ENCODE measurements at places on chromosomes 5 and 9.

DNA sequence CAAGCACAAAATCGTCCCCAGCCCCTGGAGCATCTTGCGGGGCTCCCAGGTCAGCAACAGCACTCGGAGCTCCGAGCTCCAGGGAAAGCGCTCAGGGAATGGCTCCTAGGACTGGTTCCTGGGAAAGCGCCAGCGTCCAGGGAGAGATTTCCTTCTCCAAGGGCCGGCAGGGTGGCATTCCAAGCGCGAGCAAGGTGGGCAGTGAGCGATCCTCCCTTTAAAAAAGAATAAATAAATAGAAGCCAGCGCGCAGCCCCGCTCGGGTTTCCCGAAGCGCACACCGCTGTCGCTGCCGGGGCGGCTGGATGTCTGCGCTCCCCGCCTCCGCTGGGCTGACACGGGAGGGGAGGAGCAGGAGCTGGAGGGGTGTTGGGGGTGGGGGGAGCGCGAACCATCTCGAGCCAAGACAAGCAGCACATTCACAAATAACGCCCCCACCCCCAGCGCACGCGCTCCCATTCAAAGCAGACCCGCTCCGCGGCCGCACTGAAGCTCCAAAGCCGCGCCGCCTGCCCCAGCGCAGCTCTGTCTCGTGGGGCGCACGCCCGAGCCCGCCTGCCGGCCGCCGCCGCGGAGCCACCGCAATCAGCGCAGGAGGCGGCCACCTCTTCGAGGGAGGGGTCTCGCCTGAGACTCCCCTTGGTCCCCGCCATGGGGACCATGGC lies 327.4 kb downstream of the SH3GL2 start:
- DNase-seq, result no peak

- no peak for DNase-seq
Observed at GRCh38 chr9:132789719-132790118, 88.4 kb downstream of the AK8 start.

DNA sequence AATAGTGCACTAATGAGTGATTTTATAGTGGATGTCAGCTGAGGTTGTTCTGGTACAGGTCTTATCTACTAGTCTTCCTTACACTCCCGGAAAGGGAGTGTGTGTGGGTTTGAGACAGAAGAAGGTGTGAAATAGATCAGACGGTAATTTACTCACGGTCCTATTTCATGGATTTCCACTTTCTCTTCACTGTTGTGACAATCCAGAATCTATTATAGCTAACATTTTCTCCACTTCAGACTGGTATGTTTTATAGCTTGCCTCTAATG lies 7.0 kb upstream of the C9 start:
- DNase-seq, result no peak

- no peak for DNase-seq
Observed at GRCh38 chr5:15452781-15453180, 47.2 kb upstream of the FBXL7 start.

GRCh38 chr5:32522429-32523143 lies 62.8 kb upstream of the SUB1 start:
- DNase-seq, result peak; percentile 49

- no peak for DNase-seq
Observed at GRCh38 chr9:115046199-115046598, 71.8 kb downstream of the TNC start.

DNA sequence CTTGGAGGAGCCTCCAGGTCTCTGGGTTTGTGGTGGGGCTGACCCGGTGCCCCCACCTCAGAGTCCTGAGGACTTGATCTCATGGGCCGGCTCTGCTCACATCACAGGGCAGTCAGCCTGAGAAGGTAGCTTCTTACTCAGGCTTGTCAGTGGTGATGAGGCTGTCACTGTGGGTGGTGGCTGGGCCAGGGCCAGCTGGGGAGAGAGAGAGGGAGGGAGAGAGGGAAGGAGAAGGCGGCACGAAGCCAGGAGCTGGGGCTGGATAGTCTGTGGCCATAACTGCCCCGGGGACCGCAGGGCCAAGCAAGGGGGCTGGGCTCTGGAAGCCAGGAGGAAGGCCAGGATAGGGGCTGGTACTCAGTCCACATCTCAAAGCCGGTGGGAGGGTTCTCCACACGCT lies 6.5 kb downstream of the NTNG2 start:
- DNase-seq, result no peak

- no peak for DNase-seq
Observed at GRCh38 chr9:13430368-13431221, 151.1 kb upstream of the MPDZ start.

- DNase-seq, result no peak
Observed at GRCh38 chr9:111356481-111357244, 26.6 kb upstream of the OR2K2 start.

DNA sequence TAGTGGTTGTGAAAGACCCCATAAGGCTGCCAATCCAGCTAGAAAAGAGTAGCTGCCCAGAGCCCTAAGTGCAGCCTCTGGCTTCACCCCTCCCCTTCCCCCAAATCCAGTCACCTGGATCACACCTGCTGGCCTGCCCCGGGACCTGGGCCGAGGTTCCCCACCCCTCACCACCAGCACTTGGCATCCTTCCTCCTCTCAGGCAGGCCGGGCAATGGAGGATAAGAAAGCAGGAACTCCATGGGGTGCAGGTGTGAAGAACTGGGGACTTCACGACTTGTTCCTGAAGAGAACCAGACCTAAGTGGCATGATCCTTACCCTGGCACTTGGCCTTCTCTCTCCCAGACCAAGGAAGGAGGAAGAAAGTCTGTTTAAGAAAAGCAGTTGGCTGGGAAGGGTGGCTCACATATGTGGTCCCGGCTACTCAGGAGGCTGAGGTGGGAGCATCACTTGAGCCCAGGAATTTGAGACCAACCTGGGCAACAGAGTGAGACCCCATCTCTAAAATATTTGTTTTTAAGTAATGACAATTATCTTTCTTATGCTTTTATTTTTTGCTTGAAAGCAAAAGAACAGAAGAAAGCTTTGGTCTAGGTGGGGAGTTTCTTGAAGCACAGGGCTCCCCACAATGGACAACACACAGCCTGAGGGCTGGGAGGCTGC lies 131.1 kb downstream of the PAX5 start:
- no peak for DNase-seq

- no peak for DNase-seq
Observed at GRCh38 chr9:106419829-106420228, 443.1 kb upstream of the ZNF462 start.

DNA sequence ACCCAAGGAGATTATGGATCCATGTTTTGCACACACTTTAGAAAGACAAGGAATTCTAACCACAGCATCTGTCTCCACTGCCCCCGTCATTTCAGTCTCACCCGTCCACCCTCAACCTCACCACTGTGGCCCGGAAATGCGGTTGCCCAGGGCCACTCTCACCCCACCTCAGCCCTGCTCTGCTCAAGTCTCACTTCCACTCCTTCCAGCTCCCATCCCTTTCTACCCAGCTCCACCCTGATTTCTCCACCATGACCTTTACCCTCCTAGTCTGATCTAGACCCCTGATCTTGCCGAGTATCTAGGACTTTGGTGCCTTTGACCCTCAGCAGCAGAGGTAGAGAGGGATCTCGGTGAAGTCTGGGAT lies 7.2 kb upstream of the KCNIP1 start:
- DNase-seq, result no peak

DNA sequence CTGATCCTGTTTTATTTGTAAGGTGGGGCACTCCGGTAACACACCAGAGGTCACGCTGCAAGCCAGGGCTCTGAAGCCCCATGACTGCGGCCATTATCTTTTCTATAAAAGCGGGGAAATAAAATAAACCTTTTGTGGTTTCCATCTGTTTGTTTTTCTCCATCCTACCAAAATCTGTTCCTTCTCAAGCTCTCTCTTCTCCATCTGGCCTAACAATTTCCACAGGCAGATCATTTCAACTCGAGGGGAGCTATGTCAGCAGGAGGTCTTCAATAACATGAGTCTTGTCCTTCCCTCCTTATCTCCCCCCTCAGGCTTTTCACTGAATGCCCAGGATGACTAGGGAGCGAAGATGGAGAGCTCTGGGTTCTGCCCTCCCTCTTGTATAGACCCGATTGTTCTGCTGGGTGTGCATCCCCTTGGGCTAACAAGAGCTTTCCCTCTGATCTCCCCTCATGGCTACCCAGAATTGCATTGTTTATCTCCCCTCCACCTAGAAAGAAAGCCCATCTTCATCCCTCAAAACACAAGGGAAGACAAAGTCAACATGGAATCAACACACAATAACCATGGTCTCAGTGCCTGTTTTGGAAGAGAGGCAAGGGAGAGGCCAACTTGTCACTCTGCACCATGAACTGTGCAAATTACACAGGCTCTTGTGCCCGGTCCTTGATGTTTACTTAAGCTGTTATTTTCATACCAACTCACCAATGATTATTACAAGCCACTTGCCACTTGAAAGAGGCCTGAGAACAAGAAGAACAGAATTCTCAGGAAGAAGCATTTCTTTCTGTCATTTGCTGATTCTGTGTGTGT lies 187.8 kb downstream of the FANCC start:
- no peak for DNase-seq

GRCh38 chr9:98323051-98323830 lies 67.8 kb upstream of the TBC1D2 start:
- no peak for DNase-seq

GRCh38 chr5:134086943-134087305 lies 27.6 kb upstream of the TCF7 start:
- DNase-seq, result peak; percentile 76

- no peak for DNase-seq
Observed at GRCh38 chr5:418162-419121, 24.5 kb upstream of the EXOC3 start.

- no peak for DNase-seq
Observed at GRCh38 chr5:79772651-79773050, 83.0 kb downstream of the CMYA5 start.

DNA sequence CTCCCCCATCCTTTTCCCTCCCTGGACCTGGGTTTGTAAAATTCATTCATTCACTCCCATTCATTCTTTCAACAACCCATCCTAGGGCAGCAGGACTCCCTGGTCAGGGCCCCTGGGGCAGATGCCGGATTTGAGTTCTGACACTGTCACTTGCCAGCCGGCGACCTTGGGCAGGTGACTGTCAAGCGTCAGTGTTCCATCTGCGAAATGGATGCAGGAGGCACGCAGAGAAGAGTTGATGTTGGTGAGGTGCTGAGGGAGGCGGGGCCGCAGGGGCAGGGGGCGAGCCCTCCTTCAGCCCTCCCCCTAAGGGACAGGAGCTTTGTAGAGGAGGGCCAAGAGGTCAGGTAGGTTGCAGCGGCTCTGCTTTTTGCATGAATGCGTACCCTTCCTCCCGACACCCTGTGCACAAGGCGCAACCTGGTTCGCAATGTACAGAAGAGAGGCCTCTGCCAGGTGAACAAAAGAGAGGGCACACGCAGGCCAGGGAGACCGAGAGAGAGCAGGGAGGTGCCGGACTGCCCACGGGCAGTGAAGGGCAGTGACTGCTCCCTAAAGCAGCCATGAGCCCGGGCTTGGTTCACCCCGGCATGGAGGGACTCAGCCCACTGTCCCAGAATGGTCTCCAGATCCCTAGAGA lies 128.1 kb downstream of the BARX1 start:
- no peak for DNase-seq

DNA sequence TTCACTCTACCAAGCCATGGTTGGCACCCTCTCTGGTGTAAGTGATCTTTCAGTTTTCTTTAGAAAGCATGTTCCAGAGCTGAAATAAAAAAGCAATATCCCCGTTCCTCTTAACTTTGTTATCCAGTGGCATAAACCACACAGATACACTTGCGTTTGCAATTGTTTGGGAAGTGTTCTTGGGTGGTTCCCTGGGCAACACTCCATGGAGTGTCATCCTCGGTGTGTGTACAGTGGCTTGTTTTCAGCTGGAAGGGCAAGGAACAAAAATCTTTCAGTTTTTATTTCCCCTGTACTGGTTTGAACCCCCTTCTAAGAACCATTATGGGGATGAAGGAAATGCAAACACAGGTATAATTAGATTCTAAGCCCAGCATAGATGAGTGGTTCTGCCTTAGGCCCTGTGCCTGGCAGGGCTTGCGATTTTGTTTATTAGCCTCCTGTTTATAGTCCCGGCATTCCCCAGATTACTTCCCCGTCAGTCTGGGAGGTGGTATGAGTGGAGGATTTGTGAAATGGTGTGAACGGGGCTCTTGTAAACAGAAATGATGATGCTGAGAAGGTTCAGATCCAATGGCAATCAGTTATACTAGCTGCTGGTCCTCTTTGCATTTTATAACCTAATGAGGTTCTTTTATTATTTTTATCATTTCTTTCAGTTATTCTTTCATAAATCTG lies 76.0 kb upstream of the CD180 start:
- DNase-seq, result no peak

Measured in activated T-helper 2 cell treated with anti-CD3 and anti-CD28 coated beads, Interferon-gamma antibody, Interleukin-2, Interleukin-4, amounts not matched to agents 10 μg/mL and 5 μg/mL and 100 μg/mL, durations not matched to agents 14 hours and 24 hours and 36 hours (primary cell).